Activated T-helper 2 cell treated with anti-CD3 and anti-CD28 coated beads, Interferon-gamma antibody, Interleukin-2, Interleukin-4, amounts not matched to agents 10 μg/mL and 5 μg/mL and 100 μg/mL, durations not matched to agents 14 hours and 24 hours and 36 hours (primary cell): ENCODE measurements at places on chromosomes 1 and 21.
A peak's percentile ranks its signal among the peaks of the same experiment; 100 is the strongest.

DNA sequence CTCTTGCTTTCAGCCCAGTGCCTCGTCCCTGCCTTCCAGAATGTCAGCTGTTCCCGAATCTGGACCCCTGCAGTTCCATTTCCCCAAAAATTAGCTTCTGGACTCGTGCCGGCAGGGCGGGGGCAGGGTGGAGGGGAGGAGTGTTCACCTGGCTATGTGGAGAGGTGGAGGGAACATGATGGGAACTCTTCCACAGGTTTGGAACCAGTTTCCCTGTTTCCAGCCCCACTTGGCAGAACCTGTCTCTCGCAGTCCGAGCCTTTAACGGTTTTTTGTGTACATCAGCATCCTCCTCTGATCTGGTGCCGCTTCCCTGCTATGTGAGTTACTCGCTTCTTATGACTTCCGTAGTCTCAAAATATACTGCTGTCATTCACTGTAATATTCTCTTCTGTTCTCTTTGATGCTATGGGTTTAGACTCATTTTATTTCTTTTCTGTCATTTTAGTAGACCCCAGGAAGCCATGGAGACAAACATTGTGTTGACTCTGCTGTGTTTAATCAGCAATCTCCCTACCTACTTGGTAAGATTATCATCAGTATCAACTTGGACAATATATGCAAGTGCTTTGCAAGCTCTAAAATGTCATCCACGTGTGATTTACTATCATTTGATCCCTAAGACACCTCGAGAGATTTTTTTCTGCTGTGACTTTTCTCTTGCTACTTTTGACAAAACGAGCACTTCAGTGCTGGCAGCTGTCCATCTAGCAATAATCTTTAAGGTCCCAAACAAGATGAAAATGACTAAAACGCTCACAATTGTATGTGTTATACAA lies 33.3 kb upstream of the HNRNPU start:
- H3K4me1 ChIP-seq, result no peaks in the 10 kb centered on the region
- DNase-seq, result no peak
- no peak overlapping the region for H3K27ac ChIP-seq
- no peaks in the 10 kb centered on the region for H3K27me3 ChIP-seq

DNA sequence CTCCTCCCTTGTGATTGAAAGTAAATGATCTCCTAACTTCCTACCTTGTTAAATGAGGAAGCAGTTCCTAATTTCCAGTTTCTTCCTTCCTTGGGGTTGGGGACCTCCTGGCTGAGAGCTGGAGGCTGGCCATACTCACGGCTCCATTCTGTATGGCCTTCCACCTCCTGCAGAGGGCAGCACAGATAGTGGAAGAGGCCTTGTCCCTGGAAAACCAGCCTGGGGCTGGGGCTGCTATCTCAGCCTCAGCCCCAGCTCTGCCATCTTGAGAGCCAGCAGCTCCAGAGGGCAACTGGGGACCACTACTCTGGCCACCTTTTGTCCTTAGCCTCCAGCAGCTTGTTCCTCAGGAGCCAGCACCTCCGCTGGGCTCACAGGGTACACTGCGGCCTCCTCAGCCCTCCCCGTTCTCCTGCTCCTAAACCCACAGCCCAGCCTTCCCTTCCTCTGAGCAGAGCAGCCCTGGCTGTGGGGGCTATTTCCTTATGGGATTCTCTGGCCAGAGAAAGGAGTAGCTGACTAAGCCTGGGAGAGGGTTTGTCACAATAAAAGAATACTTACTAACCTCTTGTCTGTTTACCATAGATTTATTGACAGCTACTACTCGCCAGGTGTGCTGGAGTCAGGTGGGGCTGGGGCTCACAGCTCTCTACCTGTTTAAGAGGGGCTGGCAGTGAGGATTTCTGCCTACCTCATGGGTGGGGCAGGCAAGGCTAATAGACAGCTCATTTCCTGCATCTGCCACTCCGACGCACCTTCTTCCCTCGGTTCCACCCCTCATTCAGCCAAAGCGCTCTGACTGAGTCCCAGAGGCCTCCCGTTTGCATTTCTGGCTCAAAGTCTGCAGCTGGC lies 6.3 kb downstream of the TMEM234 start:
- H3K27ac ChIP-seq, result peak overlapping the region; percentile 28
- no peak overlapping the region for H3K4me3 ChIP-seq
- DNase-seq, result peak; percentile 53
- H3K36me3 ChIP-seq, result peaks cover 24% of the 10 kb centered on the region
- peaks cover 13% of the 10 kb centered on the region for H3K4me1 ChIP-seq

DNA sequence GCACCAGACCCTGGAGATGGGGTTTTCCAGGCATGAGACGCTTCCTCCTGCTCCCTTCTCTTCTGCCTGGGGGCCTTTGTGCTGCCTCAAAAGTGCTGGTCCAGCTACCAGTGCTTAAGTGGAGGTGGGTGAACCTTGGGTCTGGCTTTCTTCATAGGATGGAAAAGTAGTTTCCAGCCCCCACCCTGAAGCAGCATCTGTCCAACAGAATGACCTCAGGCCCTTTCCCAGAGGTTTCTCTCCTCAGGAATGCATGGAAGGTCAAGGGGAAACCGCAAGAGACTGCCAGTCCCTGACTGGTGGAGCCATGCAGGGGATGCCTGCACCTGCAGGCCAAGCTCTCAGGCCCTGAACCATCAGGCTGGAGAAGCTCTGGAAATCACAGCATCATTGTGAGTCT lies 63.8 kb downstream of the HMGB4 start:
- no peak overlapping the region for H3K27ac ChIP-seq
- H3K4me1 ChIP-seq, result no peaks in the 10 kb centered on the region
- no peak overlapping the region for H3K4me3 ChIP-seq
- no peaks in the 10 kb centered on the region for H3K27me3 ChIP-seq
- no peak for DNase-seq

- no peak for DNase-seq
- peaks cover 7% of the 10 kb centered on the region for H3K27me3 ChIP-seq
- H3K36me3 ChIP-seq, result no peaks in the 10 kb centered on the region
- H3K4me1 ChIP-seq, result peaks cover 8% of the 10 kb centered on the region
Measured at GRCh38 chr1:157097692-157098091, 1.9 kb downstream of the ETV3L start.

DNA sequence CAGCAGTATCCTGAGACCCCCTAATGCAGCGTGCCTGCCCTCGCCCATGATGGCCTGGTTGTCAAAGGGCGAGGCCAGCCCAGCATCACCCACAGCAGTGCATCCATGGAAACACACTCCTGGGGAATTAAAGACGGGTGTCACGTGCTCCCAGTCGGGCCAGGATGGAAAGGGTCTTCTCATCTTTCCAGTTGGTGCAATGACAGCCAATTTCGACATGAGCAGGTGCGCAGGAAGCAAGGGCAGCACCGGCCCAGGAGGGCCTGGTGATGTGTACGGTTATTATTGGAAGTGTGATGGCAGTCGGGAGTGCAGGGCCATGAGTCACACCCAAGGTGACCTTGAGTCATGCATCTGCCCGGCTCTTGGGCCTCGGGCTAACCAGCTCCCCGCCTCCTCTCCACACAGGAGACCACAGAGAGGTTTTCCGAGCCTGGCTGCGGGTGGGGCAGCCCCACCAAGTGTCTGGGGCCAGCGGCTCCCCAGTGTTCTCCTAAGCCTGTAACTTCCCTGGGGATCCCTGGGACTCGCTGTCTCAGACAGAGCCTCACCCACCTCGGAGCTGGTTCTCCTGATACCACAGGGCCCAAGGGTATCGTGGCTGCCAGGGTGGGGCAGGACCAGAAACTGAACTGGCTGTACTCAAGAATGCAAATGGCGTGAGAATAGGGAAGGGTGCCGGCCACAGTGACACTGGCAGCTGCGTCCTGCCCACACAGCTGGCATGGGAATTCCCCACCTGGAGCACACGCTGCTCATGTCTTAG lies 119.8 kb downstream of the SIK1 start:
- peaks cover 7% of the 10 kb centered on the region for H3K4me1 ChIP-seq
- no peak overlapping the region for H3K27ac ChIP-seq
- no peak for DNase-seq
- H3K36me3 ChIP-seq, result no peaks in the 10 kb centered on the region
- H3K27me3 ChIP-seq, result peaks cover 7% of the 10 kb centered on the region

DNA sequence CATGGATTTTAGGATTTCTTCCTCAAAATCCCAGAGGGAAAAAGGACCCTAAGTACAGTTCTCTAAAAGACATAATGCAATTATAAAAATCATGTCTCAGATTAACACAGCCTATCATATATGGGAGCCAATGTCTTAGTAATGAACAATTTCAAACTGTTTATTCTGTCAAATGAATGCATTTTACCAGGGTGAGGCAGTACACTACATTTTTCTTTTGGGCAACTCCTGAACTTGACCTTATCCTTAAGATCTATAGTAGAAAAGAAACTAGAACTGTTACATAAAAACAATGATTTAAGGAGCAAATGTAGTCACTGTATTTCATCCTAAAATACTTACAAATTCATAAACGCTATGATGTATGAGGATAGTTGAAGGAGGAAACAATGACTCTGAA lies 226.3 kb upstream of the B3GALT2 start:
- H3K4me3 ChIP-seq, result no peak overlapping the region
- DNase-seq, result no peak
- H3K27ac ChIP-seq, result no peak overlapping the region
- H3K4me1 ChIP-seq, result peaks cover 46% of the 10 kb centered on the region

GRCh38 chr1:14696761-14697160 lies 98.3 kb downstream of the KAZN start:
- no peak overlapping the region for H3K4me3 ChIP-seq
- H3K27ac ChIP-seq, result no peak overlapping the region
- no peak for DNase-seq
- H3K27me3 ChIP-seq, result no peaks in the 10 kb centered on the region
- H3K4me1 ChIP-seq, result no peaks in the 10 kb centered on the region

- H3K4me3 ChIP-seq, result no peak overlapping the region
- peaks cover 33% of the 10 kb centered on the region for H3K36me3 ChIP-seq
- H3K27ac ChIP-seq, result no peak overlapping the region
Measured at GRCh38 chr1:193065954-193066353, 6.5 kb downstream of the RO60 start.

GRCh38 chr1:7117399-7118281 lies 332.4 kb downstream of the CAMTA1 start:
- no peaks in the 10 kb centered on the region for H3K4me1 ChIP-seq
- H3K27me3 ChIP-seq, result no peaks in the 10 kb centered on the region
- no peak overlapping the region for H3K4me3 ChIP-seq
- no peak for DNase-seq

GRCh38 chr1:205961405-205961804 lies 18.1 kb upstream of the SLC26A9 start:
- no peaks in the 10 kb centered on the region for H3K36me3 ChIP-seq
- H3K4me3 ChIP-seq, result no peak overlapping the region
- H3K27me3 ChIP-seq, result peaks cover 10% of the 10 kb centered on the region
- DNase-seq, result no peak
- peak overlapping the region; percentile 20 for H3K27ac ChIP-seq

DNA sequence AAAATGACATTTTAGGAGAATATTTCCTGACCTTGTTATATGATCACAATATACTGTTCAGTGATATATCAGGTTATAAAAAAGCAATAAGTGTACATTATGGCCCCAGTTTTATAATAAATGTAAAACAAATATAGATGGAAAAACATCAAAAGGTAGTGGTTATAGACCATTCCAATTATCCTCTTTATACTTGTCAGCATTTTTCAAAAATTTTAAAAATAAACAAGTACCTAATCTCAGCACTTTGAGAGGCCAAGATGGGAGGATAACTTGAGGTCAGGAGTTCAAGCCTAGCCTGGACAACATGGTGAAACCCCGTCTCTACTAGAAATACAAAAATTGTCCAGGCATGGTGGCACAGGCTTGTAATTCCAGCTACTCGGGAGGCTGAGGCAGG lies 69.6 kb upstream of the B3GALNT2 start:
- H3K36me3 ChIP-seq, result peaks cover 29% of the 10 kb centered on the region
- H3K4me3 ChIP-seq, result no peak overlapping the region
- DNase-seq, result no peak
- no peaks in the 10 kb centered on the region for H3K27me3 ChIP-seq

DNA sequence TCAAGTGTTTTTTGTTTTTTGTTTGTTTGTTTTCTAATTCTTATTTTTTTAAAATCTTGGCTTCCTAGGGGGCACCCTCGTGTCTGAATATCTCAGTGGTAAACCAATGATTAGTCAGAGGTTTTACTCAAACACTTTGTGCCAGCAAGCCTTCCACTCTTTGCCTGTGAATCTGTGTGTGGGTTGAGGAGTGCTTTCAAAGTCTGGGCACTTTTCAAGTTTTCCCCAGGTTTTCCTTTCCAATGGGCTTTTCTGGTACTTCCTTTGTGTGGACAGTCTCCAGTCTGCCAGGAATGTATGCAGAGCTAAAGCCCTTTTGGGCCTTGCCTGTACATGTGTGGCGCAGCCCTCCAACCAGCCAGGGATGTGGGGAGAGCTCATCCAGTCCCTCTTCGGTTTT lies 9.7 kb upstream of the PPIE start:
- peaks cover 51% of the 10 kb centered on the region for H3K27me3 ChIP-seq
- DNase-seq, result no peak
- no peaks in the 10 kb centered on the region for H3K36me3 ChIP-seq
